Nucleus accumbens (tissue), 56 donors: ENCODE measurements at places on chromosomes 6 and 20.

DNA sequence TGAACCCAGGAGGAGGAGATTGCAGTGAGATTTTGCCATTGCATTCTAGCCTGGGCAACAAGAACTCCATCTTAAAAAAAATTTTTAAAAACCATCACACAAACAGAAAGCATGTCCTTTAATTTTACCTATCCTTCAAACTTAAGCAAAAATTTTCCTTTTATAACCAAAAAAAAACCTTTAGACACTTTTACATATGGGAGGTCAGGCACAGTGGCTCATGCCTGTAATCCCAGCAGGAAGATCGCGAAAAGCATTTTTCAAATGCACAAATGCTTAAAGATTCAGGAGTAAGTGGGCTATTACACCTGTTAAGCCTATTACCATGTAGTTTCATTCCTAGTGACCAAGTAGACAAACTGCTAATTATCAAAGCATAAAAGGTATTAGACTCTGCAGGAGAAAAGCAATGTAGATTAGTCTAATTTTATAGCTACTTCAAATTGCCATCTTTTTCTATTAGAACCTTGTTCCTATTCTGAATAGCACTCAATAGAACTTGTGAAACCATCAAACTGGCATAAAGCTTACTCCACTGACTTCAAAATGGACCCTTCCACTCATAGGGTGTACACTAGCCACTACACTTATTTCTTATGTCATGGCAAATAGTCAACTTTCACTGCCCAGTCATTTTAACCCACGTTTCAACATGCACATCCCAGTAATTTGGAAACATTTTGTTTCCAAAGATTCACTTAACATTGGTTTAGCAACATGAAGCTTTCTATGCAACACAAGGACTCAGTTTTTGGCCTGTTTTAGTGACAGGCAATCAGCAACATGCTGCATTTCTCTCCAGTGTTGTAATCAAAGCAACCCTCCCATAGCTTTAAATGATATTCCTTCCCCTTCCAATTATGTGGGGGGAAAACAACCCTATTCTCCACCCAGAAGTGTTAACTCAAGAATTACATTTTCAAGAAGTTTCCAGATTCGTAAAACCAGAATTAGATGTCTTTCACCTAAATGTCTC is 4.0 kb downstream of the EEF1A1 start:
- no peak for DNase-seq

DNA sequence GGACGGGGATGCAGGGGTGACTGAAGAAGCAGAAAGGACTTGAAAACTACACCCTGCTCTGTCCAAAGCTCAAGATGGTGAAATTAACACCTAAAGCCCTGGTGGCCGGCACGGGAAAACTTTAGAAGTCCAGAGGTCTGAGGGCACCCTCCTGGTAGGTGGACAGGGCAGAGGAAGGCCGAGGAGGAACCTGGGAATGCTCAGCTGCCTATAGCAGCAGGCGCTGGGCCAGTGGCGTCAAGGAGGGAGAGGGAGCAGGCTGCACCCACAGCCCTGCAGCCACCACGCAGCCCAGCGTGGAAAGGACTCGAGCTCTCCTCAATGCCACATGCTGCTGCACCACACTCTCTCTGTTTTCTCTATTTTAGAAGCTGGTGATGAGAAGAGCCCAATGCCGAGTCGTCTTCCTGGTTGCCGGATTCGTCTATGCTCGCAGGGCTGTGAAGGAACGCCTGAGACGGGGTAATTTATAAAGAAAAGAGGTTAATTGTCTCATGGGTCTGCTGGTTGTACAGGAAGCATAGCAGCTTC is 248.3 kb upstream of the AFDN start:
- DNase-seq, result no peak

DNA sequence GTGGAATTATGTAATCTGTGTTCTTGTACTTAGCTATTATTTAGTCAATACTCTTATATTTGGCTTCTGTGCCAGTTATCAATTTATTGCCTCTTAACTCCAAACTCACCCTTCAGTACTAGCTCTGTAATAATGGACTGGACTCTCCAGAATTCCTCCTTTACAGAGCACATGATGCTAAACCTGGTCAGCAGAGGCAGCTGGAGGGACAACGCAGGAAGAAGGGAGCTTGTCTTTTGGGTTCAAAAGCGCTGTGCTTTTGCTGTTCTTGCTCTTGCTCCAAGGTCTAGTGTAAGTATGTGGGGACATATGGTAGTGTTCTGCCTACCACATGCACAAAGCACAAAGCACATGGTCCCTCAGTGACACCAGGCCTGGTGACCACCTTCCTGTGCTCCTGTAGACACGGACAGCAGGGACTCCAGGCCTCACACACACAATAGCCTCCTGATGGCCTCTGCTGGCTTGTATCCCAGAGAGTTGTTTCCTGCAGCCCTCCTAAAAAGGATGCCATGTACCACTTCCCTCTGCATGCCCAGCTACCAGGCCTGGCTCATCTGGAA is 46.1 kb downstream of the CHD6 start:
- DNase-seq, result no peak

DNA sequence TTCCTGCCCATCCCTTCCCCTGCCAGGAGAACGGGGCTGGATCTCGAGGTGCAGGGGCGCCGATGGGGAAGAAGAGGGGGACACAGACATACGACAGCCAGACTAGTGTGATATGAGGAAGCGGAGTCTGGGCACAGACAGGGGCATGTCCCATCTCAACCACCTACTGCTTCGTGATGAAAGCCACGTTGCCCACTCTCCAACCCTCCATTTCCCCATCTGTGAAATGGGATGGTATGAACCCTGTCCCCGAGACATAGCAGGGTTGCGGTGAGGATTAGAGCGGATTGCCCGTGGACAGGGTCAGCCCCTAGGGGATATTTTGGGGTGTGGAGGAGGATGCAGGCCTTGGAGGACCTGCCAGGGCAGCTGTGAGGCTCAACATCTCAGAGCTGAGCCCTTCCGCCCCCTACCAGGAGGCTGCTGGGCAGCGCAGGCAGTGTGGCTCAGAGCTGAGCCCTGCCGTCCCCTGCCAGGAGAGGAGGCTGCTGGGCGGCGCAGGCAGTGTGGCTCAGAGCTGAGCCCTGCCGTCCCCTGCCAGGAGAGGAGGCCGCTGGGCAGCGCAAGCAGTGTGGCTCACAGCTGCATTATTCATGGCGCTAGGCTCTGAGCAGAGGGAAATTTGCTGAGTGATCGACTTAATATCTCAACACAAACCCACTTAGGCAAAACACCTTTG is 71.7 kb downstream of the GRM4 start:
- no peak for DNase-seq

GRCh38 chr6:166253281-166253681 is 54.9 kb downstream of the PRR18 start:
- DNase-seq, result no peak
